Stimulated activated CD8-positive, alpha-beta memory T cell treated with anti-CD3 and anti-CD28 coated beads, Interleukin-7, amount 100 ng/mL, for 1 hour (primary cell): ENCODE measurements at places on chromosomes 5 and 9.

GRCh38 chr5:3511934-3512333, 83.7 kb upstream of the IRX1 start:
- no peak for DNase-seq

- DNase-seq = no peak
Observed at GRCh38 chr5:123107343-123108244, 18.6 kb downstream of the PRDM6 start.

DNA sequence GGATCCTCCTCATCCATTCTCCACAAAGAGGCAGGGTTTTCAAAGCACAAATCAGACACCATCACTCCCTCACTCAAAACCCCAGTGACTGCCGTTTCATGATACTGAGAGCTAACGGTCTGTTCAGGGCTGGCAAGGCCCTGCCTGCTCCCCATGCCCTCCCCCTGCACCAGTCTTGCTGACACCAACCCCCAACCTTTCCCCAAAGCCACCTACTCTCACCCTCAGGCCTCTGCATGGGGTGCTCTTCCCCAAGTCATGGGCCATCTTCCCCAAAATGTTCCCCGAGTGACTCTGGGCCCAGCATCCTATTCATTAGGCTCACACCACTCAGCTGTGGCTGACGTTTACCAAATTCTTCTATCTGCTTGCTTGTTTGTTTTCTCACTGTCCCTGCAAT, 21.7 kb upstream of the OLFM1 start:
- no peak for DNase-seq

DNA sequence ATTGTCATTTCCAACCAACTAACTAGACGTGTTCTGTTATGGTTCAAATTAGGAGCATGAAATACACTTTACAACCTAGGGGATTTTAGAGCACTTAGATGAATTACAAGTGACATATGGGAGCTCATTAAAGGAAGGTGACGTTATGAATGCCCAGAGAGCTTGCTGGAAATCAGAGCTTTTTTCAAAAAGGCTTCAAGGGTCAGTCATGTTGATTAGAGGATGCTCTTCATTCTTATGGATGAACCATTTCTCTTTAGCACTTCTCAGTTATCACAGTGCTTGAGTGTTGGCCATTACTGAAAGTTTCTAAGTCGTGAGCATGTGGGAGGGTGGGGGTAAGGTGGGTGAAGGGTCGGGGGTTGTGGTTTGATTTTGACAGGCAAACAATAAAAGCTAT, 1245.5 kb upstream of the DMAC1 start:
- no peak for DNase-seq

GRCh38 chr5:71969460-71969859, 137.8 kb upstream of the MAP1B start:
- DNase-seq = no peak

DNA sequence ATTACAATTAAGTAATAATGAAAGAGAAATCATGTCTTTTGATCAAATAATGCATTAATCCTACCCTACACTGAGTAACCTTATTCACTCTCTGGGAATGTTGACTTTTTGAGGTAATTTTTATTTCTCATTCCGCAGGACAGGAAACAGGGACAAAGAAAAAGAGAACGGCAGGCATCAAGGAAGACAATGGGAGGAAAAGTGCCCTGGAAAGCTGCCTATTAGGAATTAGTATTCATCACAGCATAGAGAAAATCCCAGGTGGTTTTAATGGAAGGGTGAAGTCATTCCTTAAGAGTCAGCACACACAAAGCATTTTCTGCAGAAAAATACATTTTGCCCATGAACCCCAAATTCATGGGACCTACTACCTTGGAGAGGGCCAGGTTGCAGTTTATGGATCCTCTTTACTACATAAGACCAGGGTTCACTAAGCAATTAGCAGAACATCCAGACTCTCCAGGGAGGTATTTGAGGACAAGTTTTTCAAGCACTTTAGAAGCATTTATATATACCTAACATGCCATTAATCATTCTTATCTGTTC, 9.4 kb downstream of the FSTL4 start:
- no peak for DNase-seq

DNA sequence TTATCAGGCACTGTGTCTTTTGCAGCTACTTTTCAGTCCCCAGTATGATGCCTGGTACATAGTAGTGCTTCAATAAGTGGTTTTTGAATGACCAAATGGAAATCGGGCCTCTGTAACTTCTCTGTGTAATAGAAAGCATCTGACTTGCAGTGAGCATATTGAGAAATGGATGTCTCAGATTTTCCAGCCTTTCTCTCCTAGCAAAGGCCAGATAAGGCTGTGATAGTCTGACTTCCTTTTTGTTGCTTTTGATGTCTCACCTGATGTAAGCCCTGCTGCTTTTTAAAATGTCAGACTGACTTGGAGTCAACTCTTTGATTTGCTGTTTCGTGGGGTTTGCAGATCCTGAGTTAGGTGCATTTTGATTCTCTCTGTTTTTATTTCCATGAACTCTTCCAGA, 590.0 kb upstream of the ZNF608 start:
- DNase-seq = no peak

- DNase-seq = no peak
Observed at GRCh38 chr5:59887274-59887673, 6.3 kb downstream of the PDE4D start.

DNA sequence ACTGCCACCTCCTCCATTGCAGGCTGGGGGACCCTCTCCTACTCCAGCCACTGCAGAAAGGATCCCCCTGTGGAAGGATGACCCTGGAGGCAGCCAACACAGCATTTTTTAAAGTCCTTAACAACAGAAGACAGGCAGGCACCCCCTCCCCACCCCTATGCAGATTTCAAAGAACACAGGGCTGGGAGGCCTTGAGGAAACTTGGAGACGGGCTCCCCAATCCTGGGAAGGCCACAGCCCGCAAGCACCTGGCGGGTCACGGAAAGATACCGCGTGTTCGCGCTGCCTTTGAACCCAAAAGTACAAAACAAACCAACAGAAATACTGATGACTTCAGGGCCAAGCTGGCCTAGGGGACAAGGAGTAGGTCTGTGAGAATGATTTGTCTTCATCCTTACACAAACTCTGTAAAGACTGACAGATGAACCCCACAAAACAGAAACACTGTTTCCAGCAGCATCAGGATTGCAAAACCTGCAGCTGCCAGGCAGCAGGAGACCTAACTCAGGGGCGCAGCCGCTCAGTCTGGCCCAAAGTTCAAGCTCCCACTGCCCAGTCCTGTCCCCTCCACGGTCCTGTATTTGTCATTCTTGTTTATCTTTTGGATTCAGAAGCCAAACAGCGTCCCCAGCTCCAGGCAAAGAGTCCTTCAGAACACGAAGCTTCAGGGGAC, 13.8 kb downstream of the VAV2 start:
- no peak for DNase-seq

DNA sequence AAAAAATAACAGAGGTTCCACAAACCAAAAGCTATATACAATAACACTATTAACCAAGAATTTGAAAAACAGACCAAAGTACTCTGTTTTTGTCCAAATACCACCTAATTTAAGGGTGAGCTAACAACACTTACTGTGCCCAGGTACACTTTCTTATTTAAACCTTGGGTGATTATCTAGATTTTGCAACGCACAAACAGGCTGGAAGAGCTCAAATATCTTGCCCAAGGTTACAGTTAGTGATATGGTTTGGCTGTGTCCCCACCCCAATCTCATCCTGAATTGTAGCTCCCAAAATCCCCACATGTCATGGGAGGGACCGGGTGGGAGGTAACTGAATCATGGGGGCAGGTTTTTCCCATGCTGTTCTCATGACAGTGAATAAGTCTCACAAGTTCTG, 58.9 kb downstream of the CDK5RAP2 start:
- DNase-seq = no peak

GRCh38 chr9:137429974-137430722, 7.0 kb downstream of the NOXA1 start:
- DNase-seq = no peak

GRCh38 chr5:6886866-6887265, 173.6 kb downstream of the TENT4A start:
- no peak for DNase-seq

DNA sequence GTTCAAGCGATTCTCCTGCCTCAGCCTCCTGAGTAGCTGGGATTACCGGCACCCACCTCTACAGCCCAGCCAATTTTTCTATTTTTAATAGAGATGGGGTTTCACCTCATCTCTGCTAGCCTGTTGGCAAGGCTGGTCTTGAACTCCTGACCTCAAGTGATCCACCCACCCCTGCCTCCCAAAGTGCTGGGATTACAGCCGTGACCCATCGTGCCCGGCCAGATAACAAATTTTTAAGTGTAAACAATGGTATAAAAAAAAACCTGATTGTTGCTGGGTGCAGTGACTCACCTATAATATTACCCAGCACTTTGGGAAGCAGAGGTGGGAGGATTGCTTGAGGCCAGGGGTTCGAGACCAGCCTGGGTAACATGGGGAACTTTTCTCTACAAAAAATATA, 28.0 kb upstream of the N4BP3 start:
- no peak for DNase-seq

DNA sequence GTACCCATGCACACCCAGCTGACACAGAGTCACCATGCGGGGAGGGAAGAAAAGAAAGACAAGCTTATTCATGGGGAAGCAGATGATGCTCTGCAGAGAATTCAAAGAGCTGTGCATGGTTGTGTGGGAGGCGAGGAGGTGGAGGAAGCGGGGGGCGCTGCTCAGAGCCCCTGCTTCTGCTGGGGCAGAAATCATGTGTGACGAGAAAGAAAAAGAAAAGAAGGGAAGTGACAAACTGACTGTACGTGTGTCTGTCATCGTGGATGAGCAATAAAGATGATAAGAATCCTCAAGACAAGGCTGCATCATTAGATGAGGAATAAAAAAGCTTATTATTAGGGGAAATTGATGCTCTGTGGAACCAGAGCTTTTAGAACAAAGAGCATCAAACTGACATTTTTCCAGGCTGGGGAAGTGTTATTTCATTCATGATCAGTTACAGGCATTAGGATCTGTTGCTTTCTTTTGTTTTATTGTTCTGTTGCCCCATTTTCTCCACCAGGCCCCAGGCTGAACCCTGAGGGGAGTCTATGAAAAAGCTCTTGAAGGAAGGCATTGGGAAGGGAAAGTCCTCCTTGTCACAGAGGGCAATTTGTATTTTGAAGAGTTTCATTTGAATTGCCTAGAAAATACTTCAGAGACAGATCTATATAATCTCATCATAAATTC, 20.3 kb upstream of the SH3RF2 start:
- no peak for DNase-seq
